CD4-positive, alpha-beta T cell treated with Interleukin-12 subunit alpha and Interleukin-12 subunit beta, for 1 hour (primary cell): ENCODE measurements at places on chromosomes 2 and 18.
A peak's percentile ranks its signal among the peaks of the same experiment; 100 is the strongest.

- DNase-seq: no peak
Measured at GRCh38 chr18:35969676-35970075, 2.8 kb upstream of the RMP24 start.

DNA sequence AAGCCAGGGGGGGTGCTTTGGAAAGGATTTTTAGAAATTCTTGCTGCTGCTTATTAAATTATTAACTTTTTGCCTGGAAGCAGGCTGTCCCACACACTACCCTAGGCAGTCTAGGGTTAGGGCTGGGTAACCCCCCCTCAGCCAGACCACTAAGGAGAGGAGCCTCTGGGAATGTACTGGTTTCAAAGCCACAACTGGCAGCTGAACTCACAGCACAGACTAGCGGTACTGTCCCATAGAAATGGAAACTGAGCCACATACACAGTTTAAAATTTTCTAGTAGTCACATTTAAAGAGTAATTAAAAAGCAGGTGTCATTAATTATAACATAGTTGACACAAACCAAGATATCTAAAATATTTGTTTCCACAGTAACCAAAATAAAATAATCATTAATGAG is 50.1 kb downstream of the SPRED2 start:
- no peak for DNase-seq

DNA sequence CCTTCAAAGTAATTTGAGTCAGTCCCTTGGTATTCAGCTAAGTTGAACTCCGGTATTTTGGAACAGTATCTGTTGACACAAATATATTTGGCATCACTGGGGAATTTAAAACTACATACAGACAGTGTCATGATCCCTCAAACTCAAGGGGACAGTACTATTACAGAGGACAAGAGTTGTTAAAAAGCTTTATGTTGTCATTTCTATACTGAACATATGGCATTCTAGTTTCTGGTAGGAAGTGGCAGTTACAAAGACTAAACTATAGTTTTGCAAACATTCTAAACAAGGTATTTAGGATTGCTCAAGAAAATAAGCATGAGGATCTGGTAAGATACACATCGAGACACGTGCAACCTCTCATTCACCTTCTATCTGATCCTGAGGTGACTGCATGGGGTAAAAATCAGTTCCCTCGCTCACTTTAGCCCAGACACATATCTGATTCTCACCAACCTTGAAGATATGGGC is 16.6 kb upstream of the CCNYL1 start:
- DNase-seq: no peak

- DNase-seq: no peak
Measured at GRCh38 chr2:63003351-63003750, 47.3 kb upstream of the OTX1 start.

DNA sequence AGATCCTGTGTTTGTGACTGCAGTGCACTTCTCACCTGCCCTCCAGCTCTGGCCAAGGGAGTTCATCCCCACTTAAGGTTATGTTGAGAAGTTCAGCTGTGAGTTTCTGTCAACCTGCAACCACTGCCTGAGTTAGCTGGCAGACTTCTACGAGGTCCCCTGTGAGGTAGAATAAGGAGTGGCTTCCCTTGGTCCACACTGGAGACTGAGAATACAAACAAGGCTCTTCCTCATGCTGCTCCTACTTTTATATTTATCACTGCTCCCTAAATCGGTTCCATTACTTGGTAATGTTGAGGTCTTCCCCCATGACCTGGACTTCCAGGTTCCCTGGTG is 353.2 kb upstream of the CWC22 start:
- DNase-seq: no peak

- no peak for DNase-seq
Measured at GRCh38 chr2:23506531-23507266, 121.7 kb downstream of the KLHL29 start.

DNA sequence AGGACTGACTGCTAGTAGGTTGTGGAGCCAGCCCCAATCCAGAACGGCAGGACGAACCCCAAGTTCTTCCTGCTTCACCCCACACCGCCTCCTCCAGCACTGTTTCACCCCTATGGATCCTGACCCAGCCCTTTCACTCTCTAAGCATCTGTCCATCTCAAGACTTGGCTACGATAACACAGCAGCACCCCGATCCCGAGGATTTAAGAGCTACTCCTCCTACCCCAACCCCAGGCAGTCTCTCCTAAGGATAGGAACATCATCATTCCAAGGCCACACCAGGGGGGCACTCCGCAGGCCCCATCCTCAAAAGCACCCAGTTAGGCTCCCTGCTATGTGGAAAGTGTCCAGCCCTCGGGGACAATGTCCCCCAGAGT is 645 bp downstream of the KCTD18 start:
- DNase-seq: no peak

GRCh38 chr2:39216346-39217191 is 27.2 kb downstream of the CDKL4 start:
- DNase-seq: peak; percentile 84

GRCh38 chr2:26245810-26246209 is 1.1 kb downstream of the HADHB start:
- DNase-seq: peak; percentile 5

- no peak for DNase-seq
Measured at GRCh38 chr2:2719781-2720180, 388.7 kb upstream of the MYT1L start.

GRCh38 chr2:98445177-98445682 is 572 bp downstream of the INPP4A start:
- no peak for DNase-seq

- no peak for DNase-seq
Measured at GRCh38 chr2:197261808-197262226, 48.8 kb downstream of the ANKRD44 start.

DNA sequence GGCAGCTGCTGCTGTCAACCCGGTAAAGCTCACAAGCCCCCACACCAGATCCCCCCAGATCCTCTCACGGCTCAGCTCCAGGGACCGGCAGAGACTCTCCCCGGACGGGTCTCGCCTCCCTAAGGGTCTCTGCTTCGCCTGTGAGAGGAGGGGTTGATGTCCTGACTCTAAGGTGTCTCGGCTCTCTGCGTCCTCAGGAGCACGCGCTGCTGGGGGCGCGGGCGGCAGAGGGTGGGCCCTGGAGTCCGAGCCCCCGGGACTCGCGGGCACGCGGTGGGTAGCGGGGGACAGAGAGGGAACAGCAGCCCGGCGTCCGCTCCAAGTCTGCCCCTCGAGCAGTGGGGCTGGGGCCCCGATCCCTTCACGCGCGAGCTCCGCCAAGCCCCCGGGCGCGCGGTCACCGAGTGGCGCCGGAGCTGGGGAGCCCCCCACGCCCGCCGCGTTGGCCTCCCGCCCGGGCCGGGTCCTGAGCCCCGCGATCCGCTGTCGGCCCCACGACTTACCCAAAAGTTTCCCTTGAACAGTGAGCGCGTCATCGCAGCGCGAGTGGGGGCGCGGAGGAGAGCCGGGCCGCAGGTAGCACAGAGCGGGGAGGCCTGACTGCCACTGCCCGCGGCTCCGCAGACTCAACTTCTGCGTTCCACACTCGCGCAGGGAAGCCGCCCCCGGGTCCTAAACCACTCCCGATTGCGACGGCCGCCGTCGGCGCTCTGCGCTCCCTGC is at the start of gene PSTPIP2:
Gene PSTPIP2 (minus strand): TSS at position 608 of the 723 bp plus-strand sequence. CDS start 72 bp downstream, at position 536.
- DNase-seq: peak; percentile 70

DNA sequence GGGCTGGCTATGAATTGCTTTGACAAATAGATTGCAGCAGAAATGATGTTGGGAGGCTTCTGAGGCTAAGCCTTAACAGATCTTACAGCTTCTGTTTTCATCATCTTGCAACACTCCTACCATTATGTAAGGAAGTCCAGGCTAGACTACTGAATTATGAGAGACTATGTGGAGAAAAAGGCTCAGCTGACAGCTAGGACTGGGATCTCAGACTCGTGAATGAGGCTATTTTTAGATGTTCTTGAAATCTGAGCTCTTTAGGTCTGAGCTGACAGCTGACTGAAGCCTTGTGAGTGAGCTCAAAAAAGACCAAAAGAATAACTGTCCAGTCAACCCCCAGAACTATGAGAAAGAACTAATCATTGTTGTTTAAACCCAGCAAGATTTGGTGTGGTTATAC is 70.3 kb downstream of the VWC2L start:
- no peak for DNase-seq

DNA sequence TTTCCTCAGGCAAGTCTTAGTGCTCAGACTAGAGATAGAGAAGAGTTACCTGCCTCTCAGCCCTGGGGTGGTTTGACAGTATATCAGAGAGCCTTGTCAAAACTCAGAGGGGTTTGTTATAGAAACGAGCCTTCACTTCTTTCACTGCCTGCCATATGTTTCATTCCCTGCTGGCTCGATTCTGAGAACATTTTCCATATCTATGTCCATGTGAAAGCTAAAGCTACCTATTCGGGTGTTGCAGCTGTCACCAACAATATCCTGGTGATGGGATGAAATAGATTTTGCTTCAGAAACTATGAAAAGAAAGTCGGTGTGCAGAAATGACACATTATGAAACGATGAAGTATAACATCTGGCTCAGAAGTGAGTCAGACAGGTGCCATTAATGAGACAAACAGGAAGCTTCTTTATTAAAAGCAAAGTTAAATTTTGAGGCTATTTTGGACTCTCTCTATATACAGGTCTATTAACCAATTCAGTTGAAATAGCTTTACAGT is 56.1 kb upstream of the TANK start:
- no peak for DNase-seq

- peak; percentile 20 for DNase-seq
Measured at GRCh38 chr18:13003466-13003896, 12.3 kb downstream of the CEP192 start.

GRCh38 chr2:203654826-203655225 is 51.6 kb upstream of the CD28 start:
- no peak for DNase-seq

DNA sequence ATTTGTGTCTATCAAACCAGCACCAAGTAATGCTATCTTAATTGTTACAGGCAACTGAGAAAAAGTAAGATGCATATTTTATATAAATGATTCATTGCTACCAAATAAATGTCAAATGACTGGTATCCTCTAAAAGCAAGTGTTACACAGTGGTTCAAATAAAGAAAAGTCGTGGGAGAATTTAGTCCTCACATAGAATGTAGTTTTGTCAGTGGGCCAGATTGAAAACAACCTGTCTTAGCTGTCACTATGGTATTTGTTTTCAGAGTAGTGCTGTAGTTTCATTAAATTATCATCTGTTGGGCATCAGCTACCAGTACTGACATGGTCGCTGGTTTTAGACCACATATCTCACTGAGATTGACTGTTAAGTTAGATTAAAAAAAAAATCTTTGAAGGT is 10.2 kb upstream of the EIF2AK3 start:
- DNase-seq: no peak

GRCh38 chr2:143034292-143035074 is 94.7 kb upstream of the ARHGAP15 start:
- DNase-seq: peak; percentile 82

- DNase-seq: no peak
Measured at GRCh38 chr2:140473851-140474250, 1657.0 kb downstream of the LRP1B start.
